ENCODE measurements at places on chromosomes 1 and 21.

- no peak for DNase-seq
Measured at GRCh38 chr1:4657244-4657789, 2.9 kb downstream of the AJAP1 start.

DNA sequence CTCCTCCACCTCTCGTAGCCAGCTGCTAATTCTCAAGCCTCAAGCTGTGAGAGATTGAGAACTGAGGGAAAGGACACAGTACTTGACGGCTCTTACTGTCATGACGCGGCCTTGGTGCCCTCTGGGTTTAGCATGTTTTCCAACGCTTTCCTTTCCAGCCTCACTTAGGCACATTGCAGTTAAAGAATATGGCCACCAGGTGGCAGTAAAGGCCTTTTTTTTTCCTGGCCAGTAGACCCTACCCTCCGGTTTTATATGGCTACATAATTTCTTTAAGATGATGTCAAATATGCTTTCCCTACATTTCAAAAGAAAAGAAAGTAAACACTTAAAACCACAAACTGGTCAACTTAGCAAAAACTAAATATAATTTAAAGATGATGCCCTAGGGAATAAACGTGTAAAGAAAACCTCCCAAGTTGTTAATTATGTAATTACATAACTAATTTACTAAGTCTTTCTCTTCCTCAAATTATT lies 56.8 kb upstream of the PRDX6 start:
- DNase-seq = peak; percentile 58

GRCh38 chr1:241482761-241483250 lies 36.7 kb downstream of the FH start:
- no peak for DNase-seq

- no peak for DNase-seq
Measured at GRCh38 chr1:244941121-244941520, 76.8 kb upstream of the HNRNPU start.

GRCh38 chr1:116259663-116260062 lies 113.4 kb upstream of the ATP1A1 start:
- DNase-seq = no peak
